PC-9 (cell line): ENCODE measurements at places on chromosomes 16 and 17. TPM values are rescaled to one million over a fixed set of nuclear protein-coding genes. Genes with fewer than 3 reads are reported as not detected.

The MT1G gene
- not detected in 2 replicates for total RNA-seq

GRCh38 chr17:79702034-79702433 is 28.7 kb upstream of the ENPP7 start:
- no peak for DNase-seq

DNA sequence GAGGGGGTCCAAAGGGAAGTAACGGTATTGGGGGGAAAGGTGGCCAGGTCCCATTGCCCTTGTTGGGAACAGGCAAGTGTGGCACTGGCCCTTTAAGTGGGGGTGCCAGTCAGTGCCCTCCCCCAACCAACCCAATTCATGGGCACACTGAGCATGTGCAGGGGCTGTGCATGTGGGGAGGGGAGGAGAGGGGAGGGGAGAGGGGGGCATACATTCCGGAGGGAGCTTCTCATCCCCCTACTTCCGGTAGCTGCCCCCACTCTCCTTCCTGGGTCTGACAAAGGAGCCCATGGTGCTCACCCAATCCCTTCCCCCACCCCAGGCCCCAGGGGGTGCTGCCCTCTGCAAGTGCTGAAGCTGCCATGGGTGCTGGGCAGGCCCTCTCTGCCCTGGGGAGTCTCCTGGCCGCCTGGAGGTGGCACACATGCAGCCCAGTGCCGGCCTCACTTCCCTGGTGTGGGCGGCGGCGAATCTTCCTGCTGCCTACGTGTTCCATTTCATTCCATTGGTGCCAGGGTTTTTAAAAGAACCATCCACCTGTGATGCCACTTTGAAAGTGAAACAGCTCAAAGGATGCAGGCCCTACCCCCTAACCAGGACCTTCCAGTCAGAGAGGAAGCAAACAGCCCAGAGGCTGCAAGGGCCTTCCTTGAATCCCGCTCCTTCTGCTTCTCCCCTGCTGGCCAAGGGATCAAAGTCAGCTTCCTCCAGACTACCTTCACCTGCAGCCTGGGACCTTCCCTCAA is 11.0 kb downstream of the HEXIM2 start:
- DNase-seq = peak; percentile 97

DNA sequence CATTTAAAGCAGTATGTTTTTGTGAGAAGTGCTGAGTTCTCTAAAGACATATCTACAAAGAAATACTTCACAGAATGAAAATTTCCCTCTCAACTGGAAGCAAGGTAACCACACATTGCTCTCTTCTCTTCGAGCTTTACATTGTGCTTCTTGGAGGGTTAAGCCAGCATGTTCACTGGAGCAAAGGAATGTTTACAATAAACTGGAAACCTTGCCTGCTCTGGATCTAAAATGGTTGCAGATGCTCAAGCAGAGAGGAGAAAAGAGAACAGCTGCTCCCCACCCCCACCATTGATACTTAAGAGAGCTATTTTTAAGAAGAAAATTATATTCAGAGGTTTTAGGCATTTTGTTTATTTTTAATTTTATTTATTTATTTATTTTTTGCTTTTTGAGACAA is 213.1 kb downstream of the CEP112 start:
- no peak for DNase-seq

GRCh38 chr17:49548051-49548505 is 27.6 kb upstream of the NXPH3 start:
- no peak for DNase-seq
